Immature natural killer cell (primary cell): ENCODE measurements at places on chromosomes 5 and 9.

GRCh38 chr5:72619251-72619650 lies 112.0 kb upstream of the ZNF366 start:
- DNase-seq: no peak

GRCh38 chr5:159053216-159053615 lies 46.5 kb downstream of the EBF1 start:
- DNase-seq: no peak

- DNase-seq: no peak
These were observed 1.8 kb downstream of the XPA start for GRCh38 chr9:97695390-97695789.

- no peak for DNase-seq
These were observed 382.9 kb downstream of the CCDC171 start for GRCh38 chr9:15935661-15936305.

DNA sequence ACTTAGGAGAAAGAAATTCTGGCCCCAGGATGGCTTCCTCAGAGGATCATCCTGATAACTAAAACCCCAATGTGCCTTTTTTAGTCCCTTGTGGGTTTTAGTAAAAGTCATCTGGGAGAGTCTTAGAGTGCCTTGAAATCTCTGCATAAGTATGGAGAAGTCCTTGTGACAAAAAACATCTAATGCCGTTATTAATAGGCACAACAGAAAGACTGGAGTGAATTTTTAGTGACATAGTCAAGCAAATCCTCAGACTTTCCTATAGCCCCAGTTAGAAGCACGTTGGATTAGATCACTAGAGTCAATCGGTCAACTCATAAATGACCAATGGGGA lies 108.2 kb upstream of the MPDZ start:
- no peak for DNase-seq

GRCh38 chr5:6584727-6585126 lies 48.1 kb downstream of the NSUN2 start:
- DNase-seq: no peak

- DNase-seq: no peak
These were observed 388.2 kb downstream of the PRR16 start for GRCh38 chr5:120852222-120852860.

GRCh38 chr9:111231801-111232580 lies 98.0 kb downstream of the OR2K2 start:
- no peak for DNase-seq

GRCh38 chr5:90968319-90968718 lies 409.7 kb downstream of the ADGRV1 start:
- DNase-seq: no peak

DNA sequence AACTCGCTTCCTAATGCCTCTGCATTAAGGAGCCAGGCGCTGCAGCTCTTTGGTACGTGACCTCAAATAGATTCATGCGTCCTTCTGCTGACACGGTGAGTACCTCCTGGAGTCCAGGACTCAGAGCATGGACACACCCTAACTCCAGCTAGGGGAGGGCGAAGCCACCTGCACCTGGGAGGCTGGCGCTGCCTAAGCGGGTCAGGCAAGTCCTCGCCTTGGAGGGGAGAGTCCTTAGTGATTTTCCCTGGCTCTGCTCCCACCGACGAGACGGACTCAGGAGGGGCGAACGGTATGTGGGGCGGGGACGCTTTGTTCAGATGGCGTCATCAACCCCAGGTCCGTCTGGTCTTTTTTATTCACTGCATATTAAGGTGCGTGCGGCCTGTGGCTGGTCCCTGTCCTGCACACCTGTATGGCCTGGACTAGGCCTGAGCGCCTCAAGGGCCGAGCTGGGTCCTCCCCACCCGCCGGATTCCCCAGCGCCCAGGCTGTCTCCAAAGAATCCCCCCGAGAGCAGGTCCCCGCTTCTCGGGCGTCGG lies 50.3 kb downstream of the NSUN2 start:
- no peak for DNase-seq

GRCh38 chr9:34987160-34987901 lies 2.2 kb upstream of the DNAJB5 start:
- no peak for DNase-seq

DNA sequence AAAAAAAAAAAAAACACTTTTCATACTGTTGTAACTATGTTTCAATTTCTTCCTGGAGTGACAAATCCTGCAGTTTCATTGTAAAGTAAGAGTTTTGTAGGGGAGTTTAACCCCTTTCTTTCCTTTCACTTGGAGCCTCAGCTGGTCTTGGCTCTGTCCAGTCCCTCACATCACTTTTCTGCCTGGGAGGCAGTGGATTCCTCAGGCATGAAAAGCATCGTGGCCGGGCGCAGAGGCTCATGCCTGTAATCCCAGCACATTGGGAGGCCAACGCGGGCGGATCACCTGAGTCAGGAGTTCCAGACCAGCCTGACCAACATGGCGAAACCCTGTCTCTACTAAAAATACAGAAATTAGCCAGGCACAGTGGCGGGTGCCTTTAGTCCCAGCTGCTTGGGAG lies 45.6 kb upstream of the MYO10 start:
- DNase-seq: no peak

DNA sequence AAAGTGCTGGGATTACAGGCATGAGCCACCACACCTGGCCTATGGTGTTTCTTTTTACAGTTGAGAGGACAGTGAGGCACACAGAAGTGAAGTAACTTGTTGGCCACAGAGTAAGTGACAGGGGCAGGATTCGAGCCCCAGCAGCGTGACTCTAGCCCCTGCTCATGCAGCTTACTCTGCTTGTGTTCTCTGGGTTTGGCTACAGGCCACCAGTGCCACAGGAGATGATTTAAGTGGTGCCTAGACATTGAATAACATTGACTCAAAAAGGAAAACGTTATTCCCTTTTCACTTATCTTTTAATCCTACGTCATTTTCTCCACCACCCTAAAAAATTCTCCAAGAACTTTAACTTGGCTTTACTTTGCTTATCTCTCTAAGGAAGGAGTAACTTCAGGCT lies 61.4 kb downstream of the SNX24 start:
- DNase-seq: no peak

DNA sequence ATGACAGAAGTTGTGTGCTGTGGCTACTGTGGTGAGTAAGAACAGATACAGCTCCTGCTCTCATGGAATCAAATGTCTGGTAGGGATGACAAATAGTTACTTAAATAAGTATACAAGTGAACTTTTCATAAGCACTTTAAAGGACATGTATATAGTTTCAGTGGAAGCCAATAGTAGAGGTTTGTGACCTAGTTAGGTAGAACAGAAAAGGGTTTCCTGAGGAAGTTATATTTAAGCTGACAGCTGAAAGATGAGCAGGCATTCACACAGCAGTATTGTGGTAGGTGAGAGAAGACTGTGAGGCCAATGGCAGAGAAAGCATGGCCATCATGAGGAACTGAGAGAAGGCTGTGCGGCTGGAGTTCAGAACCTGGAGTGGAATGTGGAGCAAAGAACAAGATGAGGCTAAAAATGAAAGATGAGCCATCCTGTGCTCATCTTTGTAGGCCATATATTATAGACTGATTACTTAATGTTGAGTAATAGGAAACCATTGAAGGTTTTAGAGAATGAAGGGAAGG lies 15.4 kb downstream of the FAM174A start:
- no peak for DNase-seq

DNA sequence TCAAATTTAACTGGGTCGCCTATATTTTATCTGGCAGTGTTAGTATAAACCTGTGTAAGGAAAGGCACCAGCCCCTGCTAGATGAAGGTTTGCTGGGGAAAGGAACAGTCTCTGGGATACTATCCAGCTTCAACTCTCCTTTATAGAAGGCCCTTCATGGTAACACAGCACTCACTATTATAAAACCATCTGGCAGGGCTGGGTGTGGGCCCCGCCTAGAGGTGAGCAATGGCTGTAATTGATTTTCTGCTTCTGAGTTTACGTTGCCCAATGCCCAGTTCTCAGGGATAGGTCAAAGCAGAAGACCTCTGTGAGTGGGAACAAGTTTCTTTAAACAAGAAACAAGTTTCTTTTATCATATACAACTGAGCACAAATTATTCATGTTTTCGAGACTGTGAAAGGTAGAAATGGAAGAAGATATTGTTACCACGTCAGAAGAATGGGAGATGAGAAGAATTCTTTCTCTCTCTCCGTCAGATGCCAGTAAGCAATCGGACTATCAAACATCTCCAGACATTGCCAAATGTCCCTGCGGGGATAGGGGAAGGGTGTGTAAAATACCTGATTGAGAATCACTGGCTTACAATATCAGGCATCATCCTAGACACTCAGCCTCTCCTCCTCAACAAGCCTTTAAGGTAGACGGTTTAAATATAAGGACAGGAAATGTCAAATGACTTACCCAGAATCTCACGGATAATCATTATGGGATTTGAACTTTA lies 205.9 kb downstream of the PDZD2 start:
- DNase-seq: no peak

DNA sequence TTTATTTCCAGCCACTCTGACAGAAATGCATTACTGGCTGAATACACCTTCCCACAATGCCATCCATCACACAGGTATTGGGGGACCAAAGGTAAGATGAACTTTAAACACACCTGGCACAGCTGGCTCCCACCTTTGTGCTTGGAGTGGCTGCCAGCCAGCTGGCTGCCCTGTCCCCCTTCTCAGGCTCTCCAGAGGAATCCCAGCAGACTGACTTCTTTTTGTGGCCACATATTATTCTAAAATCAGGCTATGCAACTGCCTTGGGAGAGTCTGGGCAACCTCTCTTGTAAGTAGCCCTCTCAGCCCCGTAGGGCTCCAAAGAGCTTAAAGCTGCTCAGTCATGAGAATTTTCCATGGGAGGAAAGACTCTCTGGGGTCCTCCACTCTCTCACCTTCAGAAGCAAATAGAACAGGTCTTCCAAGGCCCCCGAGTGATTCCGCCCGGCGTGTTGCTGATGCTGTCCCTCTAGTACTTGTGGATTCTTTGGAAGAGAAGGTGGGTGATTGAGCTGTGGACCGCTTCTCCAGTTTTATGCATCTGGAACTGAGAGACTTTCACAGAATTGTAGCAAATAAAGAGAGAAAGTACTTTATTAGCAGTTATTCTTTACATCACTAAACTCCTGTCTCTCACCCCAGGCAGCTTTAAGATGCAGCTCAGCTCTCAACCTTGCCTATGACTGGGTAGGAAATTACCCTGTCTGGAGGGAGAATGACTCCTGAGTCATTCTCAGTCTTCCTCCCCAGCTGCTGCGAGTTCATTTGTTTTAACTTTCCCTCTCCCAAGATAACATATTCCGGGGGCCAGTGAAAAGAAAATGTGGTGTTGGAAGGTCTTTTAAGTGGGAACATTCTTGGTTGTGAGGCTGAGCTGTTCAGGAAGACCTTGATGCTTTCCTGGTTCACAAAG lies 159.4 kb upstream of the PITX1 start:
- no peak for DNase-seq

DNA sequence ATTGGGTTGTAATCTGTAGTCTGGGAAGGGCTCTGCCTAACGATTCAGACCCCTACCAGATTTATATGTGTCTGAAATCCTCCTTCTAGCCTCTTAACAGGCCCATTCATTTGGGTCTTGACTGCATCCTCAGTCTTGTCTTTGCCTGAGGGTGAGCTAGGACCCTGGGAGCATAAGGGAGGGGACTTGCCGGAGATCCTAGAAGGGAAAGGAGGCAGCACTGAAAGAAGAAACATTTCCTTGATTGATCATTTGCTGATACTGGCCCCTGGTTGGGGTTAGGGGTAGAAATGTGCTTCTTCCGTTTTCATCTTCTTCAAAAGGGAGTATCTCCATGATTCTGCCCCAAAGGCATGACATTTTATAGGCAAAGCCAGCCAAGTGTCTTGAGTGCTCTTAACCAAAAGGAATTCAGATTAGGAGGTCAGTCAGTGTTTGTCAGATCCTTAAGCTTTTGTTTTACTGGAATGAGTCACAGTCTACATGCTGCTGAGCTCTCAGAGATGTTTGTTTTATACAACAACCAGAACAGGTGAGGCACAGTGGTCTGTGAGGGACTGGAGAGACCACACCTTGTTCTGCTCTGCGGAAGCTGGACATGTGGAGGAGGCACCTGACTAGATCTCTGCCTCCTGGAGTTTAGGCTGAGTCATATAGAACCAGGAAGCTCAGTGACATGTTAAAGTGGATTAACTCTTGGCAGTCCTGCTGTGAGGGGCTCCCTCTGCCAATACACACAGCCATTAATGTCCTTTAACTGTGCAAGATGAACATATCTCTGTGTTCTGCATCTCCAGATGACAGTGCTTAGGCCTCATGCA lies 37.7 kb downstream of the PCDHAC2 start:
- DNase-seq: no peak

GRCh38 chr5:139644001-139644456 lies 4.1 kb upstream of the CXXC5 start:
- DNase-seq: no peak

- no peak for DNase-seq
These were observed 248.7 kb downstream of the SLIT3 start for GRCh38 chr5:169052207-169052606.

GRCh38 chr9:23686896-23687295 lies 139.1 kb downstream of the ELAVL2 start:
- no peak for DNase-seq

- DNase-seq: no peak
These were observed 28.6 kb upstream of the NR5A1 start for GRCh38 chr9:124535846-124536245.

DNA sequence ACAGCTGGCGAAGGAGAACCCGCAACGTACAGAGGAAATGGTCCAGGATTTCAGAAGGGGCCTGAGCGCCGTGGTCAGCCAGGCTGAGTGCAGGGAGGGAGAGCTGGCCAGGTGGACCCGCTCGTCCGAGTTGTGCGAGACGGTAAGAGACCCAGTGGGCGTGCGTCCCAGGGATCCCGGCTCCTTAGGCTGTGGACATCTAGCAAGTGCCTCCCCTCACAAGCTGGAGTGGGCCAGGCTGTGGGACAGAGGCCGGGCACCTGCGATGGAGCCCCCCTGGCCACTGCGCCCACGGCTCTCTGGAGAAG lies 29.5 kb upstream of the LRRC14B start:
- no peak for DNase-seq

DNA sequence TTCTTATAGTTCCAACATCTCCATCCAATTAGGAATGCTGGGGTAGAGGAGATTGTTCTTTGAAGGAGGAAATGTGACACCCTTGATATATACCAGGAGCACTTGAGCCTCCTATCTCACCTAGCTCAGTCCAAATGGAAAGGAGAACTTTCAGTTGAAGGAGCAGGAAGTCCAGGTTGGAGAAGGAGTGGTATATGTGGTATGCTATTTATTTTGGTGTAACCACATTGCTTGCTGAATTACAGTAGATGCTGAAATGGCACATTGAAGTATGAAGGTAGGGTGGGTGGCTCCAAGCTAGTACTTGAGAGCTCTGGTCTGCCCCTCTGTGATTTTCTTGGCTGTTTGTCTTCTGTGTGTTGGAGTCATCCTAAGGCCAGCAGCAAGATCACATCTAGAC lies 6.1 kb downstream of the CSNK1G3 start:
- no peak for DNase-seq

GRCh38 chr5:134086943-134087305 lies 27.6 kb upstream of the TCF7 start:
- no peak for DNase-seq
